ENCODE measurements at places on chromosomes 4 and X. TPM values are rescaled to one million over a fixed set of nuclear protein-coding genes. Genes with fewer than 3 reads are reported as not detected.

The HTN1 gene
- not detected for polyA plus RNA-seq

GRCh38 chrX:31796624-31797023 is 724.8 kb upstream of the FTHL17 start:
- no peaks in the 10 kb centered on the region for H3K36me3 ChIP-seq
- no peak for DNase-seq
- H3K4me1 ChIP-seq = no peaks in the 10 kb centered on the region
- no peak overlapping the region for H3K4me3 ChIP-seq
- no peak overlapping the region for H3K27ac ChIP-seq

DNA sequence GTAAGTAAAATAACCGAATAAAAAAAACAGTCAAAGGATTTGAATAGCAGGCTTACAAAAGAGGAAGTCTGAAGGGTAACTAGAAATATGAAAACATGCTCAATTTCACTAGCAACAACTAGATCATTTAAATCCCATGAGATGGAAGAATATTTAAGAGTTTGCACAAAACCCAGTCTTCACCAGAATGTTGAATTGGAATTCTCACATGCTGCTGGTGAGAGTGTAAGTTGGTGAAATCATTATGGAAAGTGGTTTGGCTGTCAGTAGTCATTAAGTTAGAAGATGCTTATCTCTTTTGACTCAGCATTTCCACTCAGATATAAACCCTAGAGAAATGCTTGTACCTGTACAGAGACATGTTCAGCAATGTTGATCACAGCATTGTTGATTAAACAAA is 110.1 kb downstream of the PGRMC2 start:
- no peaks in the 10 kb centered on the region for H3K36me3 ChIP-seq
- no peak for DNase-seq
- no peaks in the 10 kb centered on the region for H3K4me1 ChIP-seq
- H3K27me3 ChIP-seq = no peaks in the 10 kb centered on the region
- no peak overlapping the region for H3K27ac ChIP-seq

DNA sequence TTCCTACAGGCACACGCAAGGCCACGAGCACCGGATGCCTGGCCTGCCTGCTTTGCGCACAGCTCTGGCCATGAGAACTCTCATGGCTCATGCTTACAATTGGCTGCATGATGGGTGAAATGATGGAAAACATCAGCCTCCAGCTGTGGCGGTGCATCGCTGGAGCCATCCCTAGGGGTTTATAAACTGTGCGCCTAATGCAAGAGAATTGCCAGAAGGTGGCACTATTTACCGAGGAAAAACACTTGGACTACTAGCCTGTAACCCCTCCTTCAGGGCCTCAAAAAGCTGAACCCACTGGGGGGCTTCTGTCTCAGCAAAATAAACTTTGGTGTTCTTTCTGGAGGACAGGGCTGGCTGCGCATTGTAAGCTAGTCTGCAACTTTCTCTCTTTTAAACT is 51.9 kb downstream of the PHKA2 start:
- H3K27me3 ChIP-seq = no peaks in the 10 kb centered on the region
- H3K27ac ChIP-seq = no peak overlapping the region
- H3K4me1 ChIP-seq = no peaks in the 10 kb centered on the region
- H3K4me3 ChIP-seq = no peak overlapping the region

The BMPR1B gene
- 1.8 TPM for polyA plus RNA-seq

The CTAG1A gene
- polyA plus RNA-seq = not detected
